ENCODE measurements at places on chromosomes 6 and 20. TPM values are rescaled to one million over a fixed set of nuclear protein-coding genes. Genes with fewer than 3 reads are reported as not detected.

FAM162B gene
- total RNA-seq, result 11.5 TPM

MATN4 gene
- total RNA-seq, result not detected

SH3BGRL2 gene
- 2.2 TPM for total RNA-seq

RGS17 gene
- 13.9 TPM for total RNA-seq

CLPSL2 gene
- not detected for total RNA-seq

MYLK2 gene
- total RNA-seq, result 0.07 TPM

CTAGE9 gene
- not detected for total RNA-seq

SMOC2 gene
- total RNA-seq, result 0.13 TPM

BMP5 gene
- total RNA-seq, result 0.03 TPM
